Neural crest cell (in vitro differentiated cells): ENCODE measurements at places on chromosomes 1 and 21. TPM values are rescaled to one million over a fixed set of nuclear protein-coding genes. Genes with fewer than 3 reads are reported as not detected.

The TTC3 gene
- total RNA-seq: 216 and 219 TPM in 2 replicates

DNA sequence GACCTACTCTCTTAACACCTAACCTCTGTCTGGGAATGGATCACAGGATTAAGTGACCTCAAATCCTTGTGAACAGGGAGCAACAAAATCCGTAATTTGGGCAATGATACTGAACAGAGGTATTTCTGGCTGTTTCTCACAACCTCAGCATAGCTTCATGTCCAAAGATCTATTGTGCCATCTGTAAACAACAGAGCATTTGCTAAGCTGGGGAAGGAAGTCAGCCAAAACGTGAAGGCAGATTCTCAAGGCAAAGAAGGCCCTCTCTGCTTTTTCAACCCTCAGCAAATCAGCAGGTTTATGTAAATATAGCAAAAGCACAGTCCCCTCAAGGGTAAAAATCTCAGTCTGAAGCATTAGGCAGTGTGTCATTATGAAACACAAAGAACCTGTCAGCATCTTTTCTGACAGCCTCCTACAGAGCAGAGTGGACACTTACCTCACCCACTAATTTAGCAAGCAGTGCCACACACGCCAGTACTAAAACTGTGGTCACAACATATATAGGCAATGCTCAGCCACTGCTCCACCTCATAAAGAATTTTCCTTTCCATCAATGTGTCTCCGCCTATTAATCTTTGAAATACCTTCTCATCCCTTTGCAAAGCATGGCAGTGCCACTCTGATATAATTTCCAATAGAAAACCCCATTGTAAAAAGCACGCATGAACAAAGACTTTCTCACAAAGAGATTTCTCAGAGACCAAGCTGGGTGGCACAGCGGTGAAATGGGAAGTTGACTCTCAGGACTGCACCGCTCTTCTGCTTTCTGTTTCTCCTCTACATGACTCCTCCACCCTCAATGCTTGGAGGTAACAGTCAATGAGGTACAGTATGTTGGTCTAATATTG is 188.0 kb downstream of the RERE start:
- DNase-seq: no peak

The CACNA1E gene
- total RNA-seq: 1.3 and 1.5 TPM in 2 replicates

The C1orf185 gene
- total RNA-seq: not detected in 2 replicates

DNA sequence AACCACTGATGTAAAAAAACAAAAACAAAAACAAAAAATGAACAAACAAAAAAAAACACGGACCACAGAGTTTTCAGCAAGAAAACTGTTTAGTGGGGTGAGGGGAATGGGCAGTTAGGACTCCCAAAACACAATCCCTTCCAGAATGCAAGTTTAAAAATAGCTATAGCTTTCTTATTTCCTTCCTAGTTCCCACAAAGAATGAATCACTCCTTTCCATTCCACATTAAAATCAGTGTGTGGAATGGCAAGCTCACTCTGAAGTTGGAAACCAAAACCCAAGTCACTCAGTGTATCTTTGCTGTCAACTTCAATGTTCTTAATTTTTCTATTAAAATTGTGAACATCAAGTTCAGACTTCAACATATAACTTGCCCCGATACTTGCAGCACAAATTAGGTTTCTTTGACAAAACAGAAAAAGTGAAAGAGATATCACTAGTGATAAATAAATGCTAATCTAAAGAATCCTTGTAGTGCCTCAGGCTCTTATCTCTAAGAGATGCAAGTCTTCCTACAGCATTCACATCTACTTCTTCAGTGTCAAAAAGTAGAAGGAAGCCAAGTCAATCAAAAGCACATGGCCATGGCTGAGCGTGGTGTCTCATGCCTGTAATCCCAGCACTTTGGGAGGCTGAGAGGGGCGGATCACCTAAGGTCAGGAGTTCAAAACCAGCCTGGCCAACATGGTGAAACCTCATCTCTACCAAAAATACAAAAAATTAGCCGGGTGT is 45.5 kb downstream of the TOR3A start:
- DNase-seq: no peak

The ERG gene
- 0.19 and 0.61 TPM in 2 replicates for total RNA-seq

The GJA9 gene
- not detected in 2 replicates for total RNA-seq

DNA sequence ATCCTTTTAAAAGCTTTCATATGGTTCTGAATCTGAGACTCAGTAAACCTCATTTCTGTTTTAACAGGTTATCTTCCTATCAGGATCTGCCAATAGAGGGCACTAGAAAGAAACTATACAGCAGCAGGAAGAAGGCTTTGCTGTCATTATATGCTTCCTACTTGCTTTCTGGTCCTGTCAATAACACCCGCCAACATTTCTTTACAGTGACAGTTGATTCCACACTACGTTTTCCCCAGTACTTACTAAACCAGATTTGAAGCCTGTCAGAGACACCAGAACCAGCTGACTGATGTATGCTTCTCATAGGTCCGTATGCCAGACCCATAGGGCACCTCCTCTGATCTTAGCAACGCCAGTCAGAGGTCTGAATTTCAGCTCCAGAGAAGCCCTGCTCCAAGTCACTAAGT is 341.0 kb upstream of the NEGR1 start:
- peak; percentile 1 for DNase-seq

DNA sequence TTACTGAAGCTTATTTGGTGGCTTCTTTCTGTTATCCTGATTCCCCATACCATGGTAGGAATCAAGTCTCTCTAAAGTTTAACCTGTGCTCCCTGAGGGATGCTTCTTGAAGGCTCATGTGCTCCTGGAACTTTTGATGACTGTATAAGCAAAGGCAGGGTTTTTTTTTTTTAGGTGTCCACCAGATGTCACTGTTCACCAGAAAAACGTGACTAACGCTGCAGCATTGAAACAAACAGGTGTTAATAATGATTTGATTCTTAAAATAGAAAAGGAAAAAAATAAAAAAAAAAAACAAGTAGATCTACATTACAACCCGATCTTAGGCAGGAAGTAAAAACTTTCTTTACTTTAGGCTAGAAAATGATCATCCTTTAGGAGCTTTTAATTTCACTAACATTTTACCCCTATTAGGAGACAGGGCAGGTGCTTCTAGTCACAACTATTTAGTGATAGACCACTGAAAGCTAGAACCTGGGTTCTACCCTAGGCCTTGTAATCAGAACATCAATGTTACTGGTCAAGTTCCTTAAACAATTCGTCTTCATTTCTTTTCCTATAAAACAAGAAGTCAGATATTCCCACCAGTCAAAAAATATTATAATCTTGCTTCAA is 223.0 kb downstream of the PLA2G4A start:
- peak; percentile 15 for DNase-seq

DNA sequence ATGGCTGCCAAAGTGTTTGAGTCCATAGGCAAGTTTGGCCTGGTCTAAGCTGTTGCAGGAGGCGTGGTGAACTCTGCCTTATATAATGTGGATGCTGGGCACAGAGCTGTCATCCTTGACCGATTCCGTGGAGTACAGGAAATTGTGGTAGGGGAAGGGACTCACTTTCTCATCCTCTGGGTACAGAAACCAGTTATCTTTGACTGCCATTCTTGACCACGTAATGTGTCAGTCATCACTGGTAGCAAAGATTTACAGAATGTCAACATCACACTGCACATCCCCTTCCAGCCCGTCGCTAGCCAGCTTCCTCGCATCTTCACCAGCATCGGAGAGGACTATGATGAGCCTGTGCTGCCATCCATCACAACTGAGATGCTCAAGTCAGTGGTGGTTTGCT is 215.8 kb upstream of the JUN start:
- no peak for DNase-seq

GRCh38 chr1:162139211-162139610 is 69.7 kb downstream of the NOS1AP start:
- DNase-seq: no peak

DNA sequence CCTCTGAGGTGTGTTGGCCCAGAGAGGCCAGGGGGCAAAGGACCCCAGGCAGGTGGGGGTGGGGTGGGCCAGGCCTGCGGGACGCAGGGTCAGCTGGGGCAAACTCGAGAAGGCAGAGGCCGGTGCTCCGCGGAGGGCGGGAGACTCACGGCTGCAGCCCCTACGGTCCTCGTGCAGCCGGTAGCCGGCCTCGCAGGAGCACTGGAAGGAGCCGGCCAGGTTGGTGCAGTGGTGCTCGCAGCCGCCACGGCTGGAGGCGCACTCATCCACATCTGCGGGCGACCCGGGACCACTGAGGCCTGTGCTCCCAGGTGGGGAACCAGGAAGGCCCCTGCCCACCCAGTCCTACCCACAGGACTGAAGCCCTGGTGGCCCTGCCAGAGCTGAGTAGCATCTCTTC is 55.3 kb downstream of the ARHGEF16 start:
- DNase-seq: no peak

The NPPB gene
- total RNA-seq: not detected in 2 replicates

DNA sequence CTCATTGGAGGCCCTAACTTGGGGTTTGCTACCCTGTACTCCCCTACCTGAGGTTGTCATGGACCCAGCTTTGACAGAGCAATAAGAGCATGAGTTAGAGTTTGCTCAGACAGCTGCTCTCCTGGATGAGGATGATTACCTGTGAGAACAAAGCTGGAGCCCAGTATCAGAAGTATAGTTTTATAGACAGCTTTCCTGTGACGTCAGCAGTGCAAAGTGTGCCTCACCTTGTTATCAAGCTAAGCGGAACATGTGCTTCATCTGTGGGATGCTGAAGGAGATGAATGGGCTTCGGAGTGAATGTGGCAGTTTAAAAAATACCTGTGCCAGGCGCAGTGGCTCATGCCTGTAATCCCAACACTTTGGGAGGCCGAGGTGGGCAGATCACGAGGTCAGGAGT is 5.4 kb upstream of the WDR47 start:
- no peak for DNase-seq

The EXOC8 gene
- 9.1 and 10.1 TPM in 2 replicates for total RNA-seq

- peak; percentile 48 for DNase-seq
Measured at GRCh38 chr1:1307261-1307922, 338 bp downstream of the ACAP3 start.

DNA sequence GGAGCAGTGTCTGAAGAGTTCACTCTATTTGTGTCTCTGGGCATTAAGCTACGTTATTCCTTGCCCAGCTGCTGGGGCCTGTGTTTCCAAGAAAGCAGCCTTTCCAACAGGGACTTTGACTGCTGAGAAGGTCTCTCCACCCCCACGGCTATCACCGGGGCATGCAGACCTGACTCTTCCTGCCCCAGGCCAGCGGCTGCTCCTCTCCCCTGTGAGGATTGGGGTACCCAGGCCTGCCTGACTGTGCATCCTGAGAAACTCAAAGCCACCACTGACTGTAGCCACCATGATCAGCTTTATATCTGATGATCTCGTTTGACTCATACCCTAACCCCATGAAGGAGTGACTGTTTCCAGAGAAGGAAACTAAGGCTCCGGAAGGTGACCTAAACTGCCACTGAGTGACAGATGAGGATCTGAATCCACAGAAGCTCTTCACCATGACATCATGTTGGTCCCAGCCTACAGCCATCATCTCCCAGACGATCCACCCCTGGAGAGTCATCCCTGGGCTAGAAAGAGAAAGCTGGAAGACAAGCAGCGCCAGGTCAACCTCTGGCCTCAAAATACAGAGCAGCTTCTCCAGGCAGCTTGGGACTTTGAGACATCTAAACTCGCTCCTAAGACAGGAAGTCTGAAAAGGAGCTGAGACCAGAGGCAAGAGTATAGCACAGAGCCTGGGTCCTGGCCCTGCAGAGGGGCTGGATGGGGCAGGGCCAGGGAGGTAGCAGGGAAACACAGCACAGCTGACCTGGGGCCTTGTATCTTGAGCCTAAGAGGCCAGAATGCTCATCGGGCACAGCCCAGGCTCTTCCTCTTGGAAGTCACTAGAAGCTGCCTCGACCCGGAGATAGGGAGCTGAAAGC is 244.0 kb upstream of the VAMP3 start:
- DNase-seq: no peak

- DNase-seq: no peak
Measured at GRCh38 chr1:46611691-46612221, 4.9 kb downstream of the MOB3C start.

The SPTA1 gene
- total RNA-seq: not detected in 2 replicates

- no peak for DNase-seq
Measured at GRCh38 chr1:228860911-228861831, 125.9 kb downstream of the RHOU start.

The LCE1B gene
- total RNA-seq: not detected in 2 replicates

DNA sequence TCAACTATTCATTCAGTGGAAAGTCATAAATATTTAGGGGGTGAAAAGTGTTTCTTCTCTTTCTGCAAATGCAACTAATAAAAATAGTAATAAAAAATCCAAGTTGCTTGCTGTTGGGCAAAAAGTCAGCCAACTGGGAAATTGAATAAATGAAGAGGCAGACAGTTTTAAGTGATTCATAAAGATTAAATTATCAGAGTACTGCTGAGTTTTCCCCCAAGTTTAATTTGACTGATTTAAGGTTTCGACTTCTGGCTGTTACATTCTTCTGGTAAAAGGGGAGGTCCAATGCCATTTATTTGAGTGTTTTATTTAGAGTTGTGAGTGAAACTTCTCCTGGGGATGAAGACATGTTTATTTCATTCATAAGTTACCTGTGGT is 125.5 kb downstream of the NTPCR start:
- no peak for DNase-seq

- DNase-seq: no peak
Measured at GRCh38 chr1:53075206-53075605, 13.2 kb downstream of the PODN start.

The ERVH48-1 gene
- not detected in 2 replicates for total RNA-seq

DNA sequence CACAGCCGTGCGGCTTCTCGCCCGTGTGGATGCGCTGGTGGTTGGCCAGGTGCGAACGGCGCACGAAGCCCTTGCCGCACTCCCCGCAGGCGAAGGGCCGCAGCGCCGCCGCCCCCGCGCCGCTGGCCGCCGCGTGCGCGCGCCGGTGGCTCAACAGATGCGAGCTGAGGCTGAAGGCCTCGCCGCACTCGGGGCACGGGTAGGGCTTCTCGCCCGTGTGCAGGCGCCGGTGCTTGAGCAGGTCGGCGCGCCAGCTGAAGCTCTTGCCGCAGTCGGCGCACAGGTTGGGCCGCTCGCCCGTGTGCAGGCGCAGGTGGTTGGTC is 24.9 kb downstream of the ZNF697 start:
- no peak for DNase-seq
